Right forelimb (tissue), 1 donor: ENCODE measurements at places on chromosomes 13 and 19.

- DNase-seq: no peak
These were observed 16.4 kb downstream of the POLRMT start for GRCh38 chr19:616747-617526.

- no peak for DNase-seq
These were observed 7.1 kb downstream of the AKAP8 start for GRCh38 chr19:15372470-15372869.

- DNase-seq: no peak
These were observed 518.4 kb upstream of the SLITRK1 start for GRCh38 chr13:84400706-84401105.

GRCh38 chr19:8536282-8536681 lies 22.3 kb upstream of the ZNF414 start:
- no peak for DNase-seq

GRCh38 chr19:3404324-3405260 lies 38.2 kb downstream of the NFIC start:
- DNase-seq: peak; percentile 92

DNA sequence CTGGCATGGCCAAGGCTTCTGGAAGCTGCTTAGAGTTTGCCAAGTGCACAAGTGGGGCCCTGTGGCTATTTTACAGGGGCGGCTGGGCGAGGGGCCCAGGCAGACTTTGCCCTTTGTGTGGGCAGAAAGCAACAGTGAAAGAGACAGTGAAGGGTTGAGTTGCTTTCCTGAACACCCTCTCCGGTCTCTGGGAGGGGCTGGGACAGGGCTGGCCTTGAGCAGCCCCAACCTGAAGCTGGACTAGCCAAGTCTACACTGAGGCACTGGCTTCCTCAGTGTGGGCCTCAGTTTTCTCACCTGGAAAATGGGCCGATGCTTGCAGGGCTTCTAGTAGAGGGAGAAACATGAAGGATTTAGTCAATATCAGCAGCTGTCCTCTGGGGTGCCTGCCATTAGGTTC lies 2.4 kb upstream of the HOMER3 start:
- DNase-seq: no peak

DNA sequence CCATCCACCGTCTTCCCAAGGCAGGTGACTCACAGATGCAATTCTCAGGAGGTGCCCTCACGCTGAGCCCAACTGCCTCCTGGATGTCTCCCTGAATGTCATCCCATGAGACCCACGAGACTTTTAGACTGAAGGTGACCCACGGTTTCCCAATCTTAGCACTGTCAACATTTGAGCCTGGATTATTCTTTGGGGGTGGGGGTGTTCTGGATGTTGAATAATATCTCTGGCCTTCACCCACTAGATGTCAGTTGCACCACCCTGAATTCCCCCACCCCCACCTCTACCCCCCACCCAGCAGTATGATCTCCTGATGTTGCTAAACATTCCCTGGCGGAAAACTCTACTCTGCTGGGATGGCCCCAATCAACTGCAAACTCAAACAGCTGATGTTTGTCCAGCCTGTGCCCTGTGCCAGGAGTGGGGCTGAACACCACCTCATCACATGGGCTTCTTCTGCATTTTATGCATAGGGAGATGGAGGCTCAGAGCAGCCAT lies 2.2 kb upstream of the CYP4F22 start:
- no peak for DNase-seq

DNA sequence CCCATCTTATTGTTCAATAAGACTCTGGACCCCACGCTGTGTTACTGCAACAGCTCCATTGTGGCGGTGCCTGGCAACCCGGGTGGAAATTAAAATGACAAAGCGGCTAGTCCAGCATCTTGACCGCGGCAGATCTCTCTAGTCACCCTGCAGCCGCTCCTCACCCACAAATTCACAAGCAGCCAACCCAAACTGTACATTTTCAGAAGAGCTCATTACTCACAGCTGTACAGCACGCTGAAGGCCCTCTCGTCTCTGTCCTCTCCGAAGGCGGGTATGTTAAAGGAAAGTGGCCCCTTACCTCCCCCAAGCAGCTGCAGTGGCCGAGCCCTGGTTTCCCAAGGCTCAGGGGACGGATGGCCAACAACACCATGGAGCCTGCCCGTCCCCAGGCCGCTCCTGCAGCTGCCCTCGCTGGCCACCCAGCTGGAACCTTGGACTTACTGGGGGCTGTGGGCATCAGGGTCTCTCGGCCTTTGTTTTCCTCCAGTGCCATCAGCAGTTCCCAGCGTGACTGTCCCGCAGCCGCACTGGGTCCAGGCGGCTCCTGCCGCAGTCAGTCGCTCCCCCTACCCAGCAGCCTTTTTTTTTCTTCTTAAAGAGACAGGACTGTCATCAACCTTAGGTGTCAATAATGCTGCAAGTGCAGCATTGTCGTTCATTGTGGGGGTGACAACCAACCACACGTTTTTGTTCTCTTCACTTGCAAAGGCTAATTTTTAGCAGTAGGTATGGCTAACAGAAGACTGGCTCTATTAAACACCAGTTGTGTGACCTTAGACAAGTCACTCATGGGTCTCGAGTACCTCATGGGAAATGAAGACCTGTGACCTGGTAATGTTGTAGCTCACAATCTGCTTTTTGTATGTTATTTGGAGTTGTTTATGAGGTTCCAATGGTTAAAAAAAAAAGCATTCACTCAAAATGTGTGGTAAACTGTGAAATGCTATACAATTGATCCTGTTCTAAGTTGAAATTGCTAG lies at the start of gene SACS:
Gene SACS (minus strand): TSS at position 532 of the 983 bp plus-strand sequence. CDS start 22,463 bp downstream, outside the sequence.
- DNase-seq: peak; percentile 73

DNA sequence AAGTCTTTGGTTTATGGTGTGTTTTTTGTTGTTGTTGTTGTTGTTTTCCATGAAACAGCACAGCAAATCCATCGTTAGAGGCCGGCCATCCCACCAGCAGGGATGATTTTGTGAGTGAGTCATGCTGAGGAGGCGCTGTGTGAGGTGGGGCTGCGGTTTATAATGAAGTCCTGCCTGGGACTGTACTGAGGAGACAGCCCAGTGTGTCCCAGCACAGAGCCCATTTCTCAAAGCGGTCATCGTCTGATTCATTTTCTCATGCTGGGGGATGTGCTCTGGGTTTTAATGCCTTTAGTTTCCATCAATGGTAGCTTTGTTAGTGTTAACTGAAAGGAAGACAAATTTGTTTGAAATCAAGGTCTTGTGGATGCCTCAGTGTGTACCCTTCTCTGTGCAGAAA lies 129.3 kb upstream of the SERP2 start:
- no peak for DNase-seq

DNA sequence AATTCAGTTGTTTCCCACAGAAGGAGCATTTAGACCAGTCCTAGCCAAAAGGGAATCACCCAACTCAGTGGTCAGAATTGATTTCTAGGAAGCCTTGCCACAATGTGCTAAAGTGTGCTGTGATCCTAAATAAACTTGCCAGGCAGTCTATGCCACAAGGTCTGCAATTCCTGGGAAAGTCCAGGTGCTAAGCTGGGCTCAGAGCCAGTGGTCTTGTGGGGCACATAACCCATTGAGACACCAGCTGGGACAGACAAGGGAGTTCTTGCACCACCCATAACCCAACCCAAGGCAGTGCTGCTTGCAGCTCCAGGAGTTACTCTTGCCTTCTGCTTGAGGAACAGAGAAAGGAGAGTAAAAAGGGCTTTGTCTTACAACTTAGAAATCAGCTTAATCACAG lies 489.5 kb upstream of the SPRY2 start:
- DNase-seq: no peak

- DNase-seq: no peak
These were observed 271.4 kb downstream of the NALCN start for GRCh38 chr13:101144808-101145419.

DNA sequence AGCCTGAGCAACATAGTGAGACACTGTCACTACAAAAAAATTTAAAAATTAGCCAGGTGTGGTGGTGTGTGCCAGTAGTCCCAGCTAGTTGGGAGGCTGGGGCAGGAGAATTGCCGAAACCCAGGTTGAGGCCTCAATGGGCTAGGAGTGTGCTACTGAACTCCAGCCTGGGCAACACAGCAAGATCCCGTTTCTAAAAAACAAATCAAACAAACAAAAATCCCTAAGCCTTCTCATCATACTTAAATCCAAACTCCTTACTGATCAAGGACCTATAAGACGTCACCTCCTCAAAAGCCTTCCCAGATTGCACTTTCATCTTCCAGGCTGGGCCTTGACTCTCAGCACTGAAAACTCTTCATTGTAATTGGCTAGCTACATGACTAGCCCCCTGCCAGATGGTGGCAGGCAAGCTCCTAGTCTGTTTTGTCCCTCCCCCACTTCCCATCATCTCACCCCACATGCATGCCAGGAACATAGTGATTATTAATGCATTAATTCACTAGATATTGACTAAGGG lies 17.5 kb upstream of the NANOS3 start:
- DNase-seq: no peak

GRCh38 chr13:73759434-73759833 lies 374.8 kb downstream of the KLF12 start:
- no peak for DNase-seq

DNA sequence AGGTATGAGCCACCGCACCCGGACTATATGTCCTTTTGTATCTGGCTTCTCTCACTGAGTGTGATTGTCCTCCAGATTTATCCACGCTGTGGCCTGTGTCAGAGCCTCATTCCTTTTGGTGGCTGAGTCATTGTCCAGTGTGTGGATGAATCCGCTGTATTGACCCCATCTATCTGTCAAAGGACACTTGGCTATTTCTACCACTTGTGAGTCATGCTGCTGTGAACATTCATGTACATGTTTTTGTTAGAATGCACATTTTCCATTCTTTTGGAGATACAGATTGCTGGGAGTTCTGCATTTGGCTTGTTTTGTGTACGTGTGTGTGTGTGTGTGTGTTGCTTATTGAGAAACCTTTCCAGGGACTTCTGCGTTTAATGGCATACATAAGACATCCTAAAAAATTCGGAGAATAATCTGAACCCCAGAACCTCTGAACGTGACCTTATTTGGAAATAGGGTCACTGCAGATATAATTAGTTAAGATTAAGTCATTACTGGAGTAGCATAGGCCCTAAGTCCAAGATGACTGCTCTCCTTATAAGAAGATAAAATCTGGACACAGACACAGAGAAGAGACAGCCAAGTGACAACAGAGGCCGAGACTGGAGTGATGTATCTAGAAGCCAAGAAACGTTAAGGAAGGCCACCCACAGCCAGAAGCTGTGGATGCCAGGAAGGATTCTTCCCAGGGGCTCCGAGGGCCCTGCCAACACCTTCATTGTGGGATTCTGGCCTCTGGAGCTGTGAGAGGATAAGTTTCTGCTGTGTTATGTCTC lies 4.9 kb upstream of the GIPC3 start:
- DNase-seq: no peak

GRCh38 chr13:30446126-30446500 lies 19.6 kb downstream of the HMGB1 start:
- DNase-seq: no peak

GRCh38 chr19:14004619-14005348 lies 1.3 kb downstream of the RFX1 start:
- DNase-seq: no peak

GRCh38 chr19:34985249-34986022 lies 14.7 kb upstream of the GRAMD1A start:
- peak; percentile 69 for DNase-seq

- DNase-seq: no peak
These were observed 190.1 kb downstream of the FOXO1 start for GRCh38 chr13:40476175-40476958.

GRCh38 chr19:45645631-45646344 lies 6.6 kb upstream of the EML2 start:
- DNase-seq: peak; percentile 85

- DNase-seq: no peak
These were observed 21.2 kb downstream of the PCID2 start for GRCh38 chr13:113187263-113187669.

DNA sequence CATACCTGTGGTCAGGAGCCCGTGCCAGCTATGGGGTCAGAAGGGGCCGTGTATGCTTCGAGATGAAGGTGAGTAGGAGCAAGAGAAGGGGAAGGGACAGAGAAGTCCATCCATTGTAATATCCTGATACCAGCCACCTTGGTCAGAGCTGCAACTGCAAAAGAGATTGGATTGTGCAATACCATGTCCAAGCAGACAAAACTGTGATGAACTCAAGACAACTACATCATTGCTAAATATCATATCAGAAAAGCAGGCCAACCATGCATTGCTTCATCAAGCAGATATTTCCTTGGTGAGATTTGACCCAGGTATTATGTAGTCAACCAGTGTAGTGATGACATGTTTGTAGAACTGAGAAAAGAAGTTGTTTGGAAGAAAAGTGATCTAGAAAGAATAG lies 12.1 kb downstream of the HNRNPUL1 start:
- DNase-seq: no peak

GRCh38 chr19:17915940-17916593 lies 16.7 kb upstream of the CCDC124 start:
- no peak for DNase-seq

GRCh38 chr13:49746111-49746510 lies 46.4 kb downstream of the KPNA3 start:
- no peak for DNase-seq

GRCh38 chr19:48330012-48330681 lies 4.8 kb downstream of the EMP3 start:
- DNase-seq: peak; percentile 62

DNA sequence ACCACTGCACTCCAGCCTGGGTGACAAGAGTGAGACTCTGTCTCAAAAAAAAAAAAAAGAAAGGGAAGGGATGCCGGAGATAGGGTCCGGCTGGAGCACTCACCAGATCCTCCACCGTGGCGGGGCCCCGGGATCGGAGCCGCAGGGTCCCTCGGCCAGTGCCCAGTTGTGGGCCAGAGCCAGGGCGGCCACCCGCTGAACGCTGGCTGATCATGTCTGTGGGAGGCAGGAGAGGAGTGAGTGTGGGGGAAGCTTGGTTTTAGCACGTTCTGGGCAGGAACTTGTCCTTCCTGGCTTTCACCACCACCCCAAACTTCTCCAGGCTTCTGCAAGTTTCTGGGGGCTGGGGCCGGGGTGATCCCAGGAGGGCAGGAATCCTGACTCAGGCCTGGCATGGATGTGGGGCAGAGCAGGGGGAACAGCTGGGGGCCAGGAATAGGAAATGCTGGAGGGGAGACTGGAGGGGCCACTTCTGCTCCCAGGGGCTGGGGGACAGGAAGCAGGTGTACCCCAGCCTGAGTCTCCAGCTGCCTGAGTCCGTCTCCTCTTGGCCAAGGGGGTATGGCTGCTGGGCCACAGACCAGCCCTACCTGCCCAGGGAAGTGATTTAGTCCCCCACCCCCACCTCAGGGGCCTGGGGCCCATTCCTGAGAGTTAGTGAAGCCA lies 4.3 kb upstream of the PTGER1 start:
- DNase-seq: no peak
